NCI-H460 (cell line): ENCODE measurements at places on chromosomes 5 and 9.

DNA sequence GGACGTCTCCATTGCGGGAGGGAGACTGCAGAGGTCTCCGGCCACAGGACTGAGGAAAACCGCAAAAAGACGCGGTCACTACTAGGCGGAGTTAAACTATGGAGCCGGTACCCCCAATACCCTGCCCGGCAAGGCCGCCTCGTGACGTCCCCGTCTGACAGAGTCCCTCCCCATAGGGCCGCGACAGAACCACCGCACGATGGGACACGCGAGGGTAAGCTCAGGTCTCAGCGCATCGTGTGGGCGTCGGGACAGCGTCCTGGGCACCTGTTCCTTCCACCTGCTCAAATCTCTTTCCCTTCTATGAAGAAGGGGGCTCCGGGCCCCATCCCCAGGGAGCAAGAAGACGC lies 35.2 kb upstream of the GLDC start:
- peak; percentile 19 for DNase-seq

- no peak for DNase-seq
Observed at GRCh38 chr5:334903-335739, 13.6 kb downstream of the AHRR start.

GRCh38 chr9:26856413-26857032 lies 36.1 kb downstream of the CAAP1 start:
- DNase-seq: peak; percentile 51

GRCh38 chr9:1434052-1434767 lies 384.1 kb downstream of the DMRT2 start:
- DNase-seq: no peak

DNA sequence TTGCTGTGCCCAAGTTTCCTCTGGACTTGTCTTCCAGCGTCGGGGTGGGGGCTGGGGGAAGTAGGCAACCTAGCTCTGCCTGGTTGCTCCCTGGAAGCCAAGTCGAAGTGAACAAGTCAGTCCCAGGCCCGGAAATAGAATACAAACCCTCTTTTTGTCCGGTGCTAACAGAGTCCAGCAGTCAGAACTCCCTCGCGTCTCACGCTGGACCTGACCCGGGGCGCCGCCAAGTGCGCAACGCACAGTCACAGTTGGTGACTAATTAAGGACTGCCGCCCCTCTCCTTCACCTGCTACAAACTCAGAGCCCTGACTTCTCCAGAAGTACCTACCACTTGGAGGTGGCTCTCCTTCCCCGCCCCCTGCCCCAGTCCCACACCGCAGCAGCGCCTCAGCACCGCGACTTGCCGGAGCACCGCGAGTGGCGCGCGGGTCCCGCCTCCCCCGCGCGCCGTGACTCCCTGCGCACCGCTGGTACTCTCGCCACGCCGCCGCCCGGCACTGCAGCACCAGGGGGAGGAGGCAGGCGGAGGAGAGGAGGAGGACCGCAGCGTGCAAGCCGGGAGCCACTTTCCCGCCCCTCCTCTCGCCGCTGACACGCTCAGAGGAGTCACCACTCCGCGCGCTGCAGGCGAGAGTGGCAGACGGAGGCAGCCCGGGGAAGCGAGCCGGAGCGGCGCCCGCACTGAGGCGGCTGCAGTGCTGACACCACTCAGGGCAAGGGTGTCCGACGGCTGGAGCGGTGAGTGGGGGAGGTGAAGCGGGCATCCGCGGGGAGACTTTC lies at the start of gene SV2C:
TSS of gene SV2C (plus strand) at position 612 of the 783 bp plus-strand sequence. CDS start 48,368 bp downstream, outside the sequence.
- DNase-seq: no peak
